ENCODE measurements at places on chromosomes 5 and 9.

DNA sequence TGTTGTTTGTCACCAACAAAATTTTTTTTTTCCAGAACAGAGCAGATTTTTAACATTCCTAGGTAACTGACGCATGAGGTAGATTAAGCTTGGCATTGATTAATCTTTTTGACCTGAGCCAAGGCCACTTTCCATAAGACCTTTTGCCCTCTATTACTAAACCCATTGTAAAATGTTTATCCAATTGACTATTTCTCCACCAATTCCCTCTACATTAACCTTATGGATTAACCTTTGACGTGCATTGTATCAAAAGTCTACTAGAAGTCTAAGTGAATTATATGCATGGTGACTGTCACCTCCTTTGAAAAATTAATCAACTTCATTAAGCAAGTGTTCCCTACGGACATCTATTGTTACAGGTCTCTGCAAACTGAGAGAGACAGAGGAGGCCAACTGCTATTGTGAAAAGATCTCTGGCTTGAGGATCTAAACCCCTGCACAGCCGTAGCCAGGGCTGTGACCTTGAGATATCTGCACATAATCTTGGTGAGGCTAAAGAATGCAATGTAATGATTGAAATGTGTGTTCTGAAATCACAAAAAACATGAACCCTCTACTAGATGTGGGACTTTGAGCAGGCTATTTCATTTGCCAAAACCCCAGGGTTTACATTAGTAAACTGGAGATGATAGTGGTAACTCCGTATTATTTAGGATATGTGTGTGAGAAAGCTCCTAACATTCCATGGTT, 632.2 kb downstream of the TLR4 start:
- DNase-seq: no peak

DNA sequence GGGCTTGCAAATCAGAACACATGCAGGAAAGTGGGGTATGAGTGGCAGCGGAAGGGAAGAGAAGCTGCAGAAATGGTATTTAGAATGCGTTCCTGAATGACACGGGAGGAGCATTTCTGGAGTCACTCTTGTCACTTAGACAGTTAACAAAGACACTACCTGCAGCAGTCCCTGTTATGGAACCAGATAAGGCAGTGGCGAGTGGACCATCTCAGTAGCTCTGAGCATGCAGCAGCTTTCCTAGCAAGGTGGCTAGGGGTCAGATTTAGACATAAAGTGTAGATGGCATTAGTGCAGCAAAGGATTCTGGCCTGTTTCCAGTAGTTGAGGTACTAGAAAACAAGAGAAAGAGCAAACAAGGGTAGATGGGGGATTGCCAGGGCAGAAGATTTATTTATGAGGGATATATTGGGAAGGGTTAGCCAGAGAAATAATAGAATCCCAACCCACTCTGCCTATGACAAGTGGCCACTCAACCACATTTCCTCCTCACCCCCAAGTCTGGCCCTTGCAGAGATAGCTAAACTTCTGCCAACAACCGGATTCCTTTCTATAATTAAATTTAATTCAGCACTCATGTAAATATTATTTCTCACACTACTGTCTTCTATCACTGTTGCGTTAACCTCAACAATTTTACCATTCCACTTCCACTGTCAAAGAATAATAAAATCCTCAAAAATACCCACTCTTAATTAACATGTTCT, 201.6 kb downstream of the DCP2 start:
- no peak for DNase-seq

GRCh38 chr5:26310415-26310814, 728.0 kb downstream of the CDH9 start:
- DNase-seq: no peak

DNA sequence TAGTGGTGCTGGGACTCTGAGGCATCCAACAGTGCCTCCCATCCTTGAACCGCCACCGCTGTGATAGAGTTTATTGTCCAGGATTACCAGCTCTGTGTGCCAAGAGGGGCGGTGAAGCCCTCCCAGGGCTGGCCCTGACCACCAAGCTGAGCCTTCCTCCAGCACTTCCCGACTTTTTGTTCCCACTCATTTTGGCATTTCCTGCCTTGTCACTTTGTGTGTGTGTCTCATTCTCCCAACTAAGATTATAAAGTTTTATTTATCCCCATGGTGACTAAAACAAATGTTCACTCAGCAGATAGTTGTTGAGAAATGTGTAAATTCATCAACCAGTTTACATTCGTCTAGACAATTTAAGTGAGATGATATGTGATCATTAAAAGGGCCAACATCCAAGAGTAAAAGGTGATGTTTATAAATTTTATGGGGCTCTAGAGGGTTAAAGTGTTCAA, 2.5 kb downstream of the F2R start:
- DNase-seq: no peak

DNA sequence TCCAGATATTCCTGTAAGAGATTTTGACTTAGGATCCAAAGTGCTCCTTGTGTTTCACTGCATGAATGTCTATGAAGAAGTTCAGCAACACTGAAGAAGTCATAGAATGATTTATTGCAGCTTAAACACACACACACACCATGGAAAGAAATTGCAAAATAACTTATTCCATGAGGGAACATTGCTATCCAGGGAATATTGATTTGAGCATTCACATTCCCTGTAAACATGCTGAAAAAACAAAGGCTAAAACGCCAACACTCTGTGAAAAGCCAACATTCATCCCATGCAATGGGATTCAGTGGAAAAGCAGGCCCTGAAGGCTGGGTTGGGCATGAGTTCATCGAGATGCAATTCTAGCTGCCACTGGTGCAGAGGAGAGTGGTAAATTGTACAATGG, 109.6 kb upstream of the CXCL14 start:
- DNase-seq: no peak

DNA sequence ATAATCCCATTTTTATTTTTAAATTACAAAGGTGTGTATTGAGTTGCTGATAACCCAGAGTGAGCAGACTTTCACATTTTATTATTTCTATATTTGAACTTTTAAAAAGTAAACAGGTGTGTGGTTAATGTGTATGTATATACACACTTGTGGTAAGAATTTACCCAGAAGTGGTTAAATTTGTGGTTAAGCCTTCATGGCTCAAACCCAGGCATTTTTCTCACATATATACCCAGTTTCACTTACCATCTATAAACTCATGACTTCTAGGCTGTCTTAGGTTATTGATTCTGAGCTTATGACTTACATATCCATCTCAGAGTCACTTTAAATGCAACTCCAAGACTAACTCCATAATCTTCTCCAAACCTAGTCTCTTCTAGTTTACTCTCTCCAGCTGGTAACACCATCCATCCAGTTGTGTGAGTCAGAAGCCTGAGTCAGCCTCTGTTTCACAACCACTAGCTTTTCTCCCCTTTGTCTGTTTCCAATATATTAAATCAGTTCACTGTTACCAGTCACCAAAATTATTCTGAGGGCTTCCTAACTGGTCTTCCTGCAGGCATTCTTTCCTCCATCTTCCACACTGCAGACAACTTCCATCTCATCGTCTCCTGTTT, 20.2 kb downstream of the ZBED3 start:
- no peak for DNase-seq

- DNase-seq: no peak
Measured at GRCh38 chr9:7089406-7090193, 331.8 kb downstream of the KDM4C start.

GRCh38 chr9:106062250-106062649, 367.9 kb downstream of the TMEM38B start:
- DNase-seq: no peak

Measured in activated effector memory CD4-positive, alpha-beta T cell treated with Interleukin-2 at 50 U/mL for 16 hours (primary cell).